ENCODE measurements at places on chromosomes 16 and 17. TPM values are rescaled to one million over a fixed set of nuclear protein-coding genes. Genes with fewer than 3 reads are reported as not detected.

ALDOA gene
- total RNA-seq = 1,752 TPM

BAHCC1 gene
- total RNA-seq = 9.6 TPM

SPATA22 gene
- not detected for total RNA-seq

NSF gene
- total RNA-seq = 21.1 TPM

ALDOC gene
- total RNA-seq = 2.1 TPM

IL17C gene
- total RNA-seq = 0.13 TPM

MT1B gene
- not detected for total RNA-seq

CD300LG gene
- not detected for total RNA-seq

TMEM97 gene
- 39.9 TPM for total RNA-seq

TEDC2 gene
- total RNA-seq = 17.9 TPM

SALL1 gene
- total RNA-seq = 0.35 TPM

ZP2 gene
- total RNA-seq = not detected

MYL4 gene
- total RNA-seq = not detected

BFAR gene
- total RNA-seq = 111 TPM

All from A549 treated with Mapracorat at 1 μM for 4 hours (cell line).